Activated naive CD4-positive, alpha-beta T cell (primary cell): ENCODE measurements at places on chromosomes 7 and 10.

- no peak for DNase-seq
These were observed 29.8 kb downstream of the BCAP29 start for GRCh38 chr7:107609811-107610261.

GRCh38 chr10:60570272-60570865 is 180.7 kb upstream of the ANK3 start:
- no peak for DNase-seq

- DNase-seq: no peak
These were observed 434.3 kb upstream of the AKR1E2 start for GRCh38 chr10:4391683-4392082.

DNA sequence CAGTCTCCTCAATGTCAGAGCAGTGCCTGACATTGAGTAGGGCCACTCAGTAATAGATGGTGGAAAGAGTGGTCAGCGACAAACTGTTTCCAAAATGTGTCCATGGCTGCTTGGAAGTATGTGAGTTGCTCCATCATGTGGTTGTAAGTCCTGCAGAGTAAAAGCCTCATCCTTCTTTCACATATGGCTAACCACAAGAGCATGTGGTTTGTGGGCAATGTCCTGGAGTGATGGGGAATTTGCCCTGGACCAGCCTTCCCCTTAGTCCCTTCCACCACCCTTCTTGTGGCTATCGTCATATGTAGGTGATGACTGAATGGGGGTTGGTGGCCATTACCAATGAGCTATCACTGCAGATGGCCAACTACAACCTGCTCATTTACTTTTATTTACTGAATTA is 33.0 kb upstream of the PLXNA4 start:
- DNase-seq: no peak

- DNase-seq: no peak
These were observed 29.0 kb upstream of the IL6 start for GRCh38 chr7:22697876-22698606.

GRCh38 chr10:110413049-110413783 is 84.5 kb upstream of the DUSP5 start:
- DNase-seq: no peak

GRCh38 chr10:132634241-132634946 is 96.8 kb downstream of the INPP5A start:
- no peak for DNase-seq

GRCh38 chr7:32048970-32049491 is 21.2 kb downstream of the PDE1C start:
- no peak for DNase-seq

DNA sequence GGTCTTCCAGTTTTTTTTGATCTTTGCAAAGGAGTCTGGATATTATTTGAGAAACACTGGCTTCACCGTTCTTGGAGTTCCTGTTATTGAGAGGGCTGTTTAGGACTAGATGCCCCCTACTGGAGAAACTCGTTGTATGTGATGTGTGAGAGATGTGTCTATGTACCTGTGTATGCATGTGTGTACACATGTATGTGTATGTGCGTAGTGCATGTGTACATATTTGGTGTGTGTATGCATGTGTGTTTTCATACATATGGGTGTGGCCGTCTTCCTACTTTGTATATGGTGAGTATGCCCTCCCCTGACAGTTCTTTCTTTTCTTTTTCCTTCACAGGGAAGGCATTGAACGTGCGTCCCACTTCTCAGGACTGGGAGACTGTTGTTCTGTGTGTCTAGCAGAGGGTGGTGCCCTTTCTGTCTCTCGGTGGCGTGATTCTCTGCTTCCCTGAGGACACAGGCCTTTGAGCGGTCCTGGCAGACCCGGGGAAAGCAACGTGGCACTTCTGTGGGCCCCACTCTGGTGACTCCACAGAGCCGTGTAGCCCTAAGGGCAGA is 3.0 kb upstream of the CALHM3 start:
- DNase-seq: no peak

GRCh38 chr10:26437637-26438461 is at the start of gene APBB1IP:
Gene APBB1IP, plus strand, starts transcription at chr10:26438341. Its CDS starts 53,986 bp downstream, at chr10:26492327.
- DNase-seq: no peak

- DNase-seq: no peak
These were observed 227.5 kb upstream of the YAE1 start for GRCh38 chr7:39338716-39339115.

- no peak for DNase-seq
These were observed 144.6 kb downstream of the GLCCI1 start for GRCh38 chr7:8113184-8113583.

DNA sequence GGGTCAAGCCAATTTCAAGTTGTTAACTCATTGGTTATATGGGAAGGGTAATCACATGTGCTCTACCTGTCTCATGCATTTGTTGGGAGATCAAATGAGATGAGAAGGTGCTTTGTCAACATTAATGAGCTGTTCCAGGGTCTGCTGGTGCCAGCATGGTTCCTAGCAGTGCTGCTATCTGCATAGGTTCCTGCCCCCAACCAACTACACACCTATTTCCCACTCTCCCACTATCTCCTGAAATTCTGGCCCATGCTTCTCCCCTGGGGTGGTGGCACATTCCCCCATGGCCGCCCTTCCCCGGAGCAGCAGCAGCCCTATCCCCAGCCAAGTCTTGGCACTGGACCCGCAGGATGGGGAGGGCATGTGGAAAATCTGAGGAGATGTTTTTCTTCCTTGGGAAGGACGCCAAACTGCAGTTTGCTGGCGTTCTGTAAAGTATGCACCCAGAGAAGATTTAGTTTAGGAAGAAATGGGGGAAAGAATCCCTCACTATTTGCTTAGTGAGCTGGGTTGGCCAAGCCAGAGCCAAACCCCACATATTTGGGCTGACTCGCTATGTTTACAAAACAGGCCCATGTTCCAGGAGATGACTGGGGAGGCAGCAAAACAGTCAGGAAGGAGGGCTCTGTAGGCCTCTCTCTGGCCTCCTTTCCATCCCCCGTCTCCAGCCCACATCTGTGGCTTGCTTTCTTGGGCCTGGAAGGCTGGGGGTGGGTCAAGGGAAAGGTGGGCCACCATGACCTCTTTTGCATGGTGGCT is 42.5 kb downstream of the PPP1R3C start:
- no peak for DNase-seq

DNA sequence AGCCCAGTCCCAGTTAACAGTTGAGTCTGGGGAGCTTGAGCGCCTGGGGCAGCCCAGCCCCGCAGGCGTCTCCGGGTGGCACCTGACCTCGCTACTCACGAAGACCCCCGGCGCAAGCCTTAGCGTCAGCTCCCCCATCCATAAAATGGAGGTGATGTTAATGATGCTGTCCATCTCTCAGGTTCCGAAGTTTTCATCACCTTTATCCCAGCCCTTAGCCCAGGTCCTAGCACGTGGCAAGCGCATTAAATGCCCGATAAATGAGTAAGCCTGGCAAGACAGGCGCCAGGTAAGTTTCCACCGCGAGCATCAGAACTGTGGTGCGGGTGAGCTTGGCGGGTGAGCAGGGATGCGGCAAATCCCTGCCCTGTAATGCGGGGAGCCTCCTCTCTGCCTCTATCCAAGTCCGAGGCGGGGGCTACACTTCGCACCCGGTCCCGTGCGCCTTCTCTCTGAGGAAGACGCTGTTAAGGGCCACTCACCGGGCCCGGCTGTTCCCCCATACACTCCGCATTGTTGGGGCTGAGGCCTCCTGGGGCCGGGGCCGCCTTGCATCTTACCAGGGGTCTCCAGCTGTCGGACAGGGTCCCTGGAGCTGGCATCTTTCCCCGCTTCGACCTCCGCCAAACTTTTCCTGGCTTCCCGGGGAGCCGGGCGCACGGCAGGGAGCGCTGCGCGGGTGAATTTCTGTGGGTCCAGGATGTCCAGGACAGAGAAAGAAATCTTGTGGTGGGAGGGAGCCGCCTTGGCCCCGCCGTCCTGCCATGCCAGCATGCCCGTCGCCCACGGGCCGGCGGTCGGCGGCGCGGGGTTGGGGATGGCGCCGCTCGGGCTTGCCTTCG is 444 bp downstream of the NKX1-2 start:
- no peak for DNase-seq

GRCh38 chr10:130045091-130045652 is 65.5 kb downstream of the C10orf143 start:
- DNase-seq: no peak

- DNase-seq: no peak
These were observed 4.4 kb upstream of the HERC4 start for GRCh38 chr10:68079434-68079833.

DNA sequence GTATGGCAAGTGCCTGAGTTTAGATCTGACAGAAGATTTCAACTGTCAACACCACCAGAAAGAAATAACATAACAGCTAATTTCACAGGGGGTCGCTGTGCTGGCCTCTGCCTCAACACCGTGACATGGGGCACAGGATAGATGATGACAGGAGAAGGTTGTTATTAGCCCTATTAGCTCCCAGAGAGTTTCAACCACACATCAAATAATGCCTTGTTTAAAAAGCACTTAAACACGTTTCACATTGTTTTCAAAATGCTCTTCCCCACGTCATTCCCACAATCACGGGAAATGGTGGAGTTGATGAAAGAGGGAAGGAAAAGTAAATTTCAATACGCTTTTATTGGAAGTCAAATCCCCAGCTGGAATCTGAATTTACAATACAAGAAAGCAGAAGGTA is 184.7 kb downstream of the MAGI2 start:
- no peak for DNase-seq

GRCh38 chr7:158424011-158424410 is 163.6 kb downstream of the PTPRN2 start:
- no peak for DNase-seq

GRCh38 chr7:37193087-37193774 is 255.4 kb downstream of the ELMO1 start:
- no peak for DNase-seq

DNA sequence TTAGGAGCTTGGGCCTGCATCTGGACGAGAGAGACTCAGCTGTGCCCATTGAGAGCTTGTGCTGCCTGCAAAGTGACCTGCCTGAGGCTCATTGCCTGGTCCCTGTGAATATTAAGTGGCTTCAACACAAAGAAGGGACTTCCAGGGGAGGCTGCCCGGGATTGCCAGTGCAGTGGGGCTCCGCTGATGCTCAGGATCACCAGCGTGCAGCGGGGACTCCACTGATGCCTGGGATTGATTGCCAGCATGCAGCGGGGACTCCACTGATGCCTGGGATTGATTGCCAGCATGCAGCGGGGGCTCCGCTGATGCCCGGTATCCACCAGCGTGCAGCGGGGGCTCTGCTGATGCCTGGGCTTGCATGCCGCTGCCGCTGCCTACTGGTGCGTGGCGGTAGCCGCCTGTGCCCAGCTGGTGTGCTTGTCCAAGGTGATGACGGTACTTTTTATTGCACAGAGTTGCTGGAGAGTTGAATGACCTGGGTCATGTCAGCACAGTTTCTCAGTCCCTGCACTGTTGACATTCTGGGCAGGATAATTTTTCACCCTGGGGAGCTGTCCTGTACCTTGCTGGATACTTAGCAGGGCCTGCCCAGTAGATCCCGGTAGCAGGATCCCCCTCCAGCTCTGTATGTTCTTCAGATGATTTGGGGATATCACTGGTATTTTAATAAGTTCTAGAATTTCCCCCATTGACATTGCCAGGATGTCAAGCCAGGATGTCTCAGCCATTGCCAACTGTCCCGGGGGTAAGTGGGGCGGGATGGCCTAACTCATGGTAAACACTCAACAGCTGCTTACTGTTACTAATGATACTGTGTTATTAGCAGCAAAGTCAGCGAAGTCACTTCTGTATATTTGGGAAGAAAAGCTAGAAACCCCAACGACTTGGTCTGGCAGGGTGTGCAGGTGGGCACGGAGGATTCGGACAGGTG is 13.0 kb downstream of the DOCK1 start:
- DNase-seq: no peak

DNA sequence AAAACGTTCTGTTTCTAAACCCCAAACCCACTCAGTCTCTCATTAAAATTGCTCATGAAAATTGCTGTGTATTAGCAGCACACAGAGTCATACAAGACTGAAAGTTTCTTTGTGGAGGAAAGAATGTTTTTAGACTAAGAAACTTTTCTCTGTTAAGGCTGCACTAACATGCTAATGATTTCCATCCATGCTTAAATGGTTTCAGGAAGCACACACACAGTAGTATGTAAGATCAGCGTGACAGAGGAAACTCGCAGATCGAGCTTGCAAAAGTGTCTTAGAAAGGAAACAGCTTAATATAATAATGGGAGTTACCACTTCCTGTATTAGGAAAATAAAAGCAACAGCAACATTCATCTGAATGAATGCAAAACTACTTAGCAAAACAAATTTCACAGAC is 112.7 kb downstream of the ICA1 start:
- no peak for DNase-seq

DNA sequence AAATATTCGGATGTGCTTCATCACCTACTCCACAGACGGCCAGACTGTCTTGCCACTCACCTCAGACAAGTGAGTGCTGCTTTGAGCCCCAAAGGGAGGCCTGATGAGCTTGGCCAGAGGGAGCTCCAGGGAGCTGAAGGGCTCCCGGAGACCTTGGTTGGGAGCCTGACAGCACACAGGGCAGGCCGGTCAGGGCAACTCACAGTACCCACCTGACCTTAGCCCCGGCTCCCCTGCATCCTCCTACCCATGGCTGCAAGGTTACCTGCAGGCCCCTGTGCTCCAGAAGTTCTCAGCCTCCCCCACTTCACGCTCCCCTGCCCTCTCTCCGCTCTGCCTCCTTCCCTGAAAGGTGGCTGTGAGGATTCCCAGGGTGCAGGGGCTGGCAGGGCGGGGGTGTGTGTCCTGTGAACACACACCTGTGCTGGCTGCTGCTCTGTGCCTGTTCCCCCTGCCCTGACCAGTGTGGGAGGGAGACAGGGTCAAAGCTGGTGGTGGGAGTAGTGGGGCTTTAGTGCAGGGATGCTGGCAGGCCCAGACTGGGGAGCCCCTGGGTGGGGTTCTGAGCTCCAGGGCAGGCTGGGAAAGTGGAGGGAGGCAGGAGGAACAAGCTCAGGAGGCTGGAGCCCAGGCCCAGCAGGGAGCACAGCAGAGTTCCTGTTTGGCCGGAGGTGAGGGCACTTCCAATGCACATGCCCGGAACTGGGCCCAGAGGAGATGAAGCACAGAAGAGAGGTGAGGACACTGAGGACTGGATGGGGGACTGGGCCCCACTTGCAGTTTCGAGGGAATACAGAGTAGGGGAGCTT is 7.2 kb downstream of the ANTXRL start:
- no peak for DNase-seq

DNA sequence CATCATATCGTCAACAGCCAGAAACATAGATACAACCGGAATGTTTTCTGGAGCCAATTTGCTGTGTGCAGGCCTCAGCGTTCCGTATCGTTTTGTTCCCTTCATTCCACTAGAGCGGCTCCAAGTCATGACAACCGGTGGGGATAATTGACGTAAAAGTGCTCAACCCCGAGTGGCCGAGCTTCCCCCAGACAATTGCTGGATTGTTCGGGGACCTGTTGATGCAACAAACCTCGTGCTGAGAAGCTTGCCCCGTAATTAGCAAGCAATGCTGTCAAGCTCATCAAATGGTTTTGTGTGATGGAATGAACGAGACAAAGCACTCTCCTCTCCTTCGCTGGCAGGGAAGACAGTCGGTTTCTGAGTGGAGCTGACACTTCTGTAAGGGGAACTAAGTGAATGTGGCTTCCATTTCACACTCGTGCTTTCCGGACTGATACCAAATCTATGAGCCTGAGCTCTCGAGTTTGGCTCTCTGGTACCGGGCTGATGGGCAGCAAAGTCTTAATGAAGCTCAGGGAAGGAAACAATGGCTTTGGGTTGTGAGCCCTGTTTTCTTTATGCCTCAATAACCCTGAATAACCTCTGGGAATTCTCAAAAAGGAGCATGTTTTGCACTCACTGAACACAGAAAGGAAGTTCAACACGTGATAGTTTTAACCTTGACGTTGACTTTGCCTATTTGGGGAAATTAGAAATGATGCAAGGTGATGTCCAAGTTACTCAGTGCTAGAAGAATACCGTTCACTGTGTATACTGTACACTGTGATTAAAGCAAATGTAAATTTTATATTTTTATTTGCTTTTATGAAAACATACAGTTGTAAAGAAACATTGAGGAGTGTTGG is 220.5 kb downstream of the BAMBI start:
- no peak for DNase-seq

- no peak for DNase-seq
These were observed 451.3 kb upstream of the MBL2 start for GRCh38 chr10:53223851-53224250.
